ENCODE measurements at places on chromosomes 7 and 10. TPM values are rescaled to one million over a fixed set of nuclear protein-coding genes. Genes with fewer than 3 reads are reported as not detected.

The MMP21 gene
- not detected for total RNA-seq

The ANAPC16 gene
- total RNA-seq, result 41.2 TPM

The PITX3 gene
- total RNA-seq, result not detected

The DOCK1 gene
- total RNA-seq, result 82.8 TPM

The ZNF438 gene
- 6.5 TPM for total RNA-seq

The MYL10 gene
- not detected for total RNA-seq

The TAS2R3 gene
- total RNA-seq, result 1.2 TPM

The SUN3 gene
- total RNA-seq, result not detected

The MAD1L1 gene
- total RNA-seq, result 67.5 TPM

The ZNF503 gene
- 50.1 TPM for total RNA-seq

The SLC39A12 gene
- not detected for total RNA-seq

The C10orf71 gene
- not detected for total RNA-seq

The H2BK1 gene
- total RNA-seq, result not detected

The PTPRE gene
- total RNA-seq, result 16.3 TPM

The ZNF862 gene
- total RNA-seq, result 7.3 TPM

The IDI2 gene
- not detected for total RNA-seq

The LIPK gene
- not detected for total RNA-seq

The MCM10 gene
- 0.81 TPM for total RNA-seq

The LOXL4 gene
- total RNA-seq, result 93.3 TPM

The PDE6C gene
- not detected for total RNA-seq

The FBXL13 gene
- total RNA-seq, result 0.73 TPM

The SHTN1 gene
- 4.4 TPM for total RNA-seq

The ANXA8 gene
- 1.1 TPM for total RNA-seq

The TMEM229A gene
- not detected for total RNA-seq

The NUTM2A gene
- 0.49 TPM for total RNA-seq

The AKR1B1 gene
- total RNA-seq, result 147 TPM

The SPAM1 gene
- not detected for total RNA-seq

The CNNM1 gene
- total RNA-seq, result 0.36 TPM

The ELAPOR2 gene
- total RNA-seq, result 5.6 TPM

The CALU gene
- 859 TPM for total RNA-seq

The PAPOLB gene
- total RNA-seq, result 0.16 TPM

The GCK gene
- total RNA-seq, result 0.36 TPM

The FLNC gene
- total RNA-seq, result 107 TPM

The MKX gene
- total RNA-seq, result 23.7 TPM

The PDE1C gene
- total RNA-seq, result 63.1 TPM

The CLDN4 gene
- total RNA-seq, result 0.16 TPM
